ENCODE measurements at places on chromosomes 11 and 22. TPM values are rescaled to one million over a fixed set of nuclear protein-coding genes. Genes with fewer than 3 reads are reported as not detected.

GRCh38 chr11:117271208-117271607, 19.9 kb upstream of the BACE1-AS start:
- no peak for DNase-seq

DNA sequence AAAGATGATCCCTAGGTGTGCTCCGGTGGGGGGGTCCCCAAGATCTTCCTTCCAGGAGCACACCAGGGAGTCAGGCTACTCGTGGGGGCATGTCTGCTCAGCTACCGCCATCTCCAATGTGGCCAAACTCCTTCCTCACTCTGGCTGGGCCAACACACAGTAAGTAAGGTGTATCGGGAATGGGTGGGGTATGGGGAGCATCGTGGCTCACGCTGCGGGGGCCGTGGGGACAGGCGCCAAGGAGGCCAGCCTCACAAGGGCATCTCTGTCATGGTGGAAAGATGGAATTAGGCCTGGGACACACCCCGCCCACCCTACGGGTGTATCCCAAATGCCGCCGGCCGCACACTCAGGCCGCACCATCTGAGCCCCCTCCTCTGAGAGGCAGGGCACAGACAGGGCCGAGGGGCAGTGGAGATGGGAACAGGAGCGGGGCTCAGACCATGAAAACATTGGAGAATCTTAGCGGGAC, 8.3 kb downstream of the IGF2 start:
- no peak for DNase-seq

DNA sequence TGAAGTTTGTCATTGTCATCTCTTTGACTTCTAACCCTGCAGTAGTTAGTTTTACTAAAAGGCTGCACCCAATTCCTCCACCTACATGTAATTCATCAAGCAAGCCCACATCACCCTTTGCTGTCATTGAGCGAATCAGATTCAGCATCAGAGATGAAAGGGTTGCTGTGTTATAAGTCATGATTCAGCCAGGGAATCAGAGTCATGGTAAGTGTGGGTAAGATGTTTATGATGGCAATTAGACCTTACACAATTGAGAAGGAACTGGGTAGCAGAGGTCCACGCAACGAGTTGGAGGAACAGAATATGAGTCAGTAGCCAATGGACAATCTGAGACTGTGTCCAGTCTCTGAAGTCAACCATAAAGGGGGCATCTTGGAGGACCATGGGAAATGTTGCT, 162.8 kb upstream of the SNX19 start:
- no peak for DNase-seq

Gene IGLL1
- total RNA-seq: not detected

DNA sequence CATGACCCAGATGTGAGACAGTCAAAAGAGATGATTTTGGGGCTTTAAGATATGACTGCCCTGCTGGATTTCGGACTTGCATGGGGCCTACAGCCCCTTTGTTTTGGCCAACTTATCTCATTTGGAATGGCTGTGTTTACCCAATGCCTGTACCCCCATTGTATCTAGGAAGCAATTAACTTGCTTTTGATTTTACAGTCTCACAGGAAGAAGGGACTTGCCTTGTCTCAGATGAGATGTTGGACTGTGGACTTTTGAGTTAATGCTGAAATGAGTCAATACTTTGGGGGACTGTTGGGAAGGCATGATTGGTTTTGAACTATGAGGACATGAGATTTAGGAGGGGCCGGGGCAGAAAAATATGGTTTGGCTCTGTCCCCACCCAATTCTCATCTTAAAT, 88.4 kb downstream of the RSF1 start:
- no peak for DNase-seq

- DNase-seq: no peak
Observed at GRCh38 chr11:21142007-21142406, 472.6 kb downstream of the NELL1 start.

DNA sequence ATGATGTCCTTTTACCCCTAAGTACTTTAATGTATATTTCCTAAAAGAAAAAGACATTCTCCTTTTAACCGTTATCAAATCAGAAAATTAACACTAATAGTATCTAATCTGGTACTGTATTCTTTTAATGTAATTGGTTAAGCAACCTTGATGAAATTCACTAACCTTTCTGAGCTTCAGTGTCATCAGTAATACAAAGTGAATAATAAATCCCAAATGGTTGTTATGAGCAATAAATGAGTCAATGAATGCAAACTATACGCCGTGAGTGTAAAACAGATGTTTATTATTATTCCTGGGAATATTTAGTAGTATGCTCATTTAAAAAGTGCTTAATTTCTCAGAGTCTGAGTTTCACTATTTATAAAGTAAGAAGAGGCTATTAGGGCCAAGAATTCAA, 21.5 kb downstream of the UEVLD start:
- DNase-seq: no peak

- no peak for DNase-seq
Observed at GRCh38 chr11:14886513-14886912, 5.5 kb downstream of the CYP2R1 start.

- DNase-seq: no peak
Observed at GRCh38 chr11:133082453-133082781, 449.9 kb downstream of the OPCML start.

- DNase-seq: peak; percentile 41
Observed at GRCh38 chr11:130634961-130635473, 186.6 kb downstream of the ADAMTS15 start.

Data from PC-9 (cell line).